ENCODE measurements at places on chromosomes 1 and 21.

DNA sequence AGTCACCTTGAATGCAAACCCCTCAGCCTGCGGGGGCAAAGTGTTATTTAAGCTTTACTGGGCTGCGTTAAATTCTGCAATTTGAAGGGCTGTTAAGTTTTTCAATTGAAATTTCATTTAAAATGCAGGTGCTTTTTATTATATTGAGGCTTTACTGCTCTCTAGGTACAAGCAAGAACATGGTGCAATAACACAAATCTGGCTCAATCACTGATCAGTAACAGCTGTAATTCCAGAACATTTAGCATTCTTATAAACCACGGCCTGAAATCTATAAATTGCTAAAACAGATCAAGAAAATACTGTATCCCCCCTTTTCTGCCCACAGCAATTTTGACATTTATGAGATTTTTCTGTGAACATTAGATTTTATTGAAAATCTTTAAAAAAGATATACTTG, 322.8 kb downstream of the KCTD3 start:
- DNase-seq = no peak

DNA sequence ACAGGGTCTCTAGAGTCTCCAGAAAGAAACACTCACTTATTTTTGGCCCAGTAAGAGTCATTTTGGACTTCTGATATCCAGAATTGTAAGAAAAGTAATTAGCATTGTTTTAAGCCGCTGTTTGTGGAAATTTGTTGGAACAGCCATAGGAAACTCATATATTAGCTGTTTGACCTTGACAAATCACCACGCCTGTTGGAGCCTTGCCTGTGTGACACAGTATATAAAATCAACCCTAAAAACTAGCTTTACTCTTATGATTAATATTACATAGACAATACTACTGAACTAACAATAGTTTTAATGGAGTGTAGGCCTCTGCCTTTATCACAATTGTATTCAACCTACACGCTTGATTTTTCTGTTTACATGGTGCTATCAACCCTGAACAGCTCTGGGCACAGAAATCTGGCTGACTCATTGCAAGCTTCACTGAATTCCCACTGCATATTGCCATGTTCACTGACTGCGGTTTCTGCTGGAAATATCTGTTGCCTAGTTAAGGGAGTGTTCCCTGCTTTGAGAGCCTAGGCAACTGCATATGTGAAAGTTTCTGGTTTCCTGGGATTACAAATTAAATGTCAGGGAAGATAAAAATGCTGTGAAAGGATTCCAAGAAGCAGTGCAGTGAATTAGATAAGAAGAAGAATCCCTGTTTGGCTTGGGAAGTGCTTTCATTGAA, 419.5 kb upstream of the DEPDC1 start:
- no peak for DNase-seq

DNA sequence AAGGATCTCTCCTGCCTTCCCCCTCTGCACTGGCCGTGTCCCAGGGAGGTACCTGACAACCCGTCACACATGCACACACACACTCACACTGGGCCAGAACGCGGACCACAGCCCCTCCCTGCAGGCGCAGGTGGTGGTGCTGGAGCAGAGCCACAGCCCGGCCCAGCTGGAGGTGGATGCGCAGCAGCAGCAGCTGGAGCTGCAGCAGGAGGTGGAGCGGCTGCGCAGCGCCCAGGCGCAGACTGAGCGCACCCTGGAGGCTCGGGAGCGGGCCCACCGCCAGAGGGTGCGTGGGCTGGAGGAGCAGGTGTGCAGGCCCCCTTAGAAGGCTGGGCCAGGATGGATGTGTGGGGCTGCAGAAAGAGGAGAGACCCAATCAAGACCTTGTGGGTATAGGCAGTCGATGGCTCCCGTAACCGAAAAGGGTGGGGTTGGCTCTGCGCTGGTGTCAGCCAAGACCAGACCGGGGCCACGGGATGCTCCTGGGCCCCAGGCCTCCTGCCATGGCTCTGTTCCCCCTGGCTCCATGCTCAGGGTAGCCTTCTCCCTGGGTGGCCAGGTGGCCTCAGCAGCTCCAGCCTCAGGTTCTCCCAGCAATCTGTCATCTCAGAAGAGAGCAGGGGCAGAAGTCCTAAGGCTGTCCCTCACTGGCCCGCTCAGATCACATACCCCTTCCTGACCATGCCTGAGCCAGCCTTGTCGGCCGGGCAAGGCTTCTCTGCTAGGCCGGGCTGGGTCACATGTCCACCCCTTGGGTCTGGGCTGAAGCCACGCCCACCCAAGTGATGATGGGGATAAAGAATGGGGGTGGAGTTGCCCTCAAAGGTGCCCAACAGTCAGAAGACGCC, 8.9 kb downstream of the MFAP2 start:
- DNase-seq = no peak

GRCh38 chr1:6870571-6870970, 85.3 kb downstream of the CAMTA1 start:
- no peak for DNase-seq

DNA sequence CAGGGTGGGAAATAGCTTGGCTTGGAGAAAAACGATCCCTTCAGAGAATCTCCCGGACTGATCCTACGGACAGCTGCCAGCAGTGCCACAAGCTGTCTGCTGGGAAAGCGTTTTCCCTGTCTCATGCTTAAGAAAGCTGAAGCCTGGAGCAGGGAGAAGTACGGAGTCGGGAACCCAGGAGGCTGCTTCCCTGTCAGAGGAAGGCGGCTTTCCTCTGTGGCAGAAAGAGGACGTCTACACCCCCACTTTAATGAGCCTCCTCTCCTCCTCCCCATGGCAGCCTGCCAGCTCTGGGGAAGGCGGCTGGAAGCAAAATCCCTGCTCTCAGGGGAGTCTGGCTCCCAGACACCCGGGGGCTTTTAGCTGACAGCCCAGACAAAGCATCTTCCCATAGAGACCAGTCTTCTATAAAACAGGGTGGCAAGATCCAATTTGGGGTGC, 7.3 kb downstream of the KIF21B start:
- DNase-seq = no peak
